ENCODE measurements at places on chromosomes 3 and 15.

DNA sequence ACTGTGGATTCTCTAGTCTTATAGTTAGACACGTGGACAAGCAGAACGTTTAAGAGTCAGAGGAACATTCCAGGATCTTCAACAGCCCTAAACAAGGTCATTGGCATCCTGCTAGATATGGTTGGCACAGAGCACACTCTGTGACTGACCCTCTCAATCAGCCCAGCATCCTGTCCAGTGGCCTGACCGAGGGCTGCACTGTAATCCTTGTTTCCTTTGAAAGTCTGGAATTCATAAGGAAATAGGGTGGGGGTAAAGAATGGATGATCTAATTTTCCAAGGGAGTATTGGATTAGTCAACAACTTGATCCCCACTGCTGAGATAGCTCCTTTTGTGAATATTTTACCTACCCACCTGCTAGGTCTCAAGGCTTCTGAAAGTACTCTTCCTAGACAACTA, 94.5 kb upstream of the DLG1 start:
- DNase-seq, result no peak

DNA sequence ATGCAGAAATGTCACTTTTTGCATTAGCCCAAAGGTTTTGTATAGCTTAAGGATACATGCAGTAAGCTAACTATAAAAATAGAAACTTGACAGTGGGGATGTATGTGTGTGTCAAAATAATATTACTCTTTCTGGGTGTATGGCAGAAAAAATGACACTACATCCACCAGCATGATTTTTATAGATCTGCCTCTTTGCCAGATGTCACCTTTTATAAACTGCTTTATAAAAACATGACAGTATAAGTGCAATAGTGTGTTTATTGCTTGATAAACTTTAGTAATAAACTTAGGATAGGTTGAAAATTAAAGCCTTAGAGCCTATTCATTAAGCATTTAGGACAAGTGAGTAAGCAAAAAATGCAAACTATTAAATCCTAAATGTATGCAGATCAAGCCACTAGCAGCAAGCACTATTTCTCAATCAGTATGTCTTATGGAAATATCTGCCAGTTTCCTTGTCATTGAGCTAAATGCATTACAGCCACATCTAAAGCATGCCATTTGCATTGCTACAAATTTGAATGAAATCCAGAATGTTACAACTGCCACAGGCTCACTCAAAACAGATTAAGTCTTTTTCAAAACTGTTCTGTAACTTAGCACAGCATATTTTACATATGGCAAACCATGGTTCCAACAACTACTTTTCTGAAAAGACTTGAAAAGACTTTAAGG, 935.0 kb downstream of the FHIT start:
- no peak for DNase-seq

- no peak for DNase-seq
Measured at GRCh38 chr3:73603762-73604171, 21.0 kb downstream of the PDZRN3 start.

- no peak for DNase-seq
Measured at GRCh38 chr15:22810033-22810852, 23.8 kb downstream of the NIPA1 start.

DNA sequence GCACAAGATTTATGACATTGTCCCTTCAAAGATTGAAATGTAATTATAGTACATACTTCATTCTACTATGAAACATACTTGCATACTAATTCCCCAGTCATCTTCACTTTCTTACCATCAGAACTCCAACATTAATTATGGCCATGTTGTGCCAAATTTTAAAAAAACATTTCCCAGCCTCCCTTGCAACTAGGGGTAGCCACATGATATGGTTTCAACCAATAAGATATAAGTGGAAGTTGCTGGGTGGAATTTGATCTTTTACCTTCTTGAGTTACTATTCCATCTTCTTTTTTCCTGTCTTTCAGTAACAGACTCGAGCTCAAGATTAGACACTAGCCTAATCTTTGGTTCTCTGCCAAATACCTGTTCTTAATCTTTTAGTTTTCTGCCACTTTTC, 25.6 kb upstream of the UBE3A start:
- no peak for DNase-seq

GRCh38 chr15:41281236-41281635, 50.2 kb downstream of the CHP1 start:
- DNase-seq, result peak; percentile 2

DNA sequence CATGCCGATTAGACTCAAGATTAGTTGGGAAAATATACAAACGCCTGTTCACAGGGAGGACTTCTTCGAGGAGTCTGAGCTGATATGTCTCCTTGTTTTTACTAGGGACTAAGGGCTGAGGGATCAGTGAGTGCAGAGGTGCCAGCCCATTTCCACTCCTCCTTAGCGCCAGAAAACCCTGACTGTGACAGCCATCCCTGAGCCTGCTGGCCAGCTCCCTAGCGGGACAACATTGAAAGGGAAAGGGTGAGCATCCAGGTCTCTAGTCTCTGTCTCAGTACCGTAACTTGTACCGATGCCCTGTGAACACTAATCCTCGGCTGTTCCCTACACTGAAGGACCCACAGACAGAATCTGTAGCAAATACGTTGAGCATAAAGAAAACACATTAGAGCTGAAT, 243.4 kb downstream of the WNT5A start:
- peak; percentile 4 for DNase-seq

GRCh38 chr15:87752250-87752951, 504.1 kb downstream of the NTRK3 start:
- no peak for DNase-seq

DNA sequence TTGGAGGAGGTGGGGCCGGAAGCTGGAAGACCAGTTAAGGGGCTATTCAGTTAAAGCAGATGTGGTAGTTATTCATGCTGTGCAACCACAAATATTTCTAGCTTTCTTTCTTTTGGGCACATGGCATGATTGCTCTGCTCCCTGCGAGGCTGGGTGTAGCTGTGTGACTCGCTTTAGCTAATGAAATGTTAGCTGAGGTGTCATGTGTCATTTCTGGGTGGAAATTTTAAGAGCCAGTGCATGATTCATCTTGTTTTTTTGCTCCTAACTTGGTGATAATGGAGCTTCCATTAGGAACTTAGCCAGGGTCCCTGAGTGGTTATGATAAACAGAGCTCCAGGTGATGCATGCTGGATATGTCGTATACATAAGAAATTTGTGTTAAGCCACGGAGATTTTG, 300.6 kb downstream of the SATB1 start:
- DNase-seq, result no peak

- DNase-seq, result no peak
Measured at GRCh38 chr3:110968076-110968475, 103.5 kb upstream of the NECTIN3 start.

- DNase-seq, result peak; percentile 38
Measured at GRCh38 chr15:88661761-88662556, 23.1 kb downstream of the ISG20 start.

DNA sequence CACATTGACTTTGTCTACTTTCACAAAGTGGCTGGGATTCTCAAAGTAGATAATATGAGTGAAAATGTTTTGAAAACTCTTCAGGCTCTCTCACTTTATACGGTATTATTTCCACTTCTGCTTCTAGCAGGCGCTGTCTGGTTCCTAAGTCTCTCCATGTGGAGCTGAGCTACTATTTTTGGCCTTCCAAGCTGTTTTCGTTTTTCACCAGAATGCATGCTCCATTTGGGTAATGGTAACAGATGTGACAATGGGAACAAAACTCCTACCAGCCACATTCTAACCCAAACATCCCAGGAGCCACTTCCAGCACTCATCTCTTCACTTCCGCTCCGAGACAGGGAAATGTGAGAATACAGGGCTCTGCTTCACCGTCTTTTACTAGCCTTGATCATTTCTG, 586.7 kb downstream of the NTRK3 start:
- no peak for DNase-seq

GRCh38 chr3:114223143-114223542, 14.2 kb downstream of the ZNF80 start:
- DNase-seq, result no peak

- DNase-seq, result no peak
Measured at GRCh38 chr15:38168467-38169070, 84.1 kb upstream of the SPRED1 start.

GRCh38 chr3:60952055-60952454, 299.2 kb downstream of the FHIT start:
- DNase-seq, result no peak

- no peak for DNase-seq
Measured at GRCh38 chr3:32685543-32686185, 676 bp downstream of the CNOT10 start.

GRCh38 chr15:34266751-34267150, 41.9 kb downstream of the EMC4 start:
- no peak for DNase-seq

DNA sequence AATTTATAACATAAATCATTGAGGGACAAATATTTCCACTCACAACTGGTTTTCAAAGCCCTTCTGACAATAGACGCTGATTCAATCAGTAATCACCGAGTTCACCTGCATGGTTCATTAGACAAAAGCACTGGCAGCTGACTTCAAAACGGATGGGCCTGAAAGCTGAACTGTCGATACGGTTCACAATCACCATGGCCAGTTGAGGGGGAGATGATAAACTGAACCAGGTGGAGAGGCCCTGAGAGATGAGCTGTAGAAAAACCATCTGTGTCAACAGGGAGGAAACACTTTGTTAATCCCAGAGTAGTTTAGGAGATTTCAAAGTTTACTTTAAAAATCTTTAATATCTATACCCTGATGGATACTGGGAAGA, 75.0 kb downstream of the PEX5L start:
- DNase-seq, result no peak

DNA sequence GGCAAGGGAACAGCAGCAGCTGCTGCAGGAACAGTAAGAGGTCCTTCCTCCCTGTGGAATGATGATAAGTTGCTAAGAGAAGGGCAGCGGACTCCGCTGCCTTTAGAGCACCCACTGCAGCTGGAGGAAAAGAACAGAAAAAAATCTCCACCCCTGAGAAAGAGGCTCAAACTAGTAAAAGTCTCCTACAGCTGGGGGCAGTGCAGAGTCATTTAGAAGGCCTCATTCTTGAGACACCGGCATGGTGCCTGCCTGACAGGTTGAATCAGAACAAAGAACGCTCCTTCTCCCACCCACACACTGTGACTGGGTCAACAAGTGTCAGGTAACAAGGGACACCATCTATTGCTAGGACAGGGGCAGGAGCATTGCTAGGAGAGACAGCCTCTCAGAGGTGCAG, 188.4 kb downstream of the ABHD5 start:
- DNase-seq, result no peak

DNA sequence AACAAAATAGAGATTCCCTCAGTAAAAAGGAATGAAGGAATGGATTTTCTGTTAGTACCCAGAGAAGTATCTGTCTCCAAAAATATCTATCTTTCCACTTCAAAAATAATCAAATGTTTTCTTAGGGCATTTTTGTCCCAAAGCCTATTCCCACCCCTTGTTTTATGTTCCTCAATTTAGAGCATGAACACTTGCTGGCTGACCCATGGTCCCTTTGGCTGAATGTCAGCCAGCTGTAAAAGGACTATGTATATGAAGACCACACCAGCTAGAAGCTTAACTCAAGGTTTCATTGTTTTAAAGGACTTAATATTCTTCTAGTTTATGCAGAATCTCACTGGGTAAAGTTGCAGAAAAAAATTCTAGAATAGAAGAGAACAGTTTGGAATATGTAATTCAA, 931.2 kb downstream of the MCTP2 start:
- no peak for DNase-seq

GRCh38 chr3:185685231-185686035, 99.3 kb downstream of the SENP2 start:
- DNase-seq, result no peak

- DNase-seq, result no peak
Measured at GRCh38 chr15:66880380-66881155, 178.5 kb downstream of the SMAD6 start.

All from pancreas (tissue), 10 donors.